ENCODE measurements at places on chromosomes 4 and X.

DNA sequence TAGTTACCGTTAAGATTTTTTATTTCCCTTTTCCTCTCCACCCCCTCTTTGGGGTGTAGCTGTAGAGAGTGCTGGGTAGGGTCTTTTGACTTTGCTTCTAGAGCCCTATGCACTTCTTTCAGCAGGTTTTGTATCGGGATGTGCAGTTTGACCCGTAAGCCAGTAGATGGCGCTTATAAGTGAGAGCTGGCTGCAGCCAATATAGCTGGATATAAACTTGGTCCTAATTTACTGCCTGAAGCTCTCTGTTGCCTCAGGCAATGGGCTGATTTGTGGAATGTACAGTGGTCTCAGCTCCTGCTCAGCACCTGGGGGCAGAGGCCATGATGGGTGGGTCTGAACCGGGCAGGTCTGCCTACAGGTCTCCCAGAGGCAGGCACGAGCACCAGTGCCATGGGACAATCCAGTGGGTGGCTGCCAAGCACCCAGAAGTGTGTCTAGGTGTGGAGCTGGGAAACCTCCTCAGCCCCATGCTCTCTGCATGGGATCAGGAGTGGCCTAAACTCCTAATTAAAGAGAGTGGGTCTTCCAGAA is 146.5 kb downstream of the SPANXN1 start:
- no peak for DNase-seq

DNA sequence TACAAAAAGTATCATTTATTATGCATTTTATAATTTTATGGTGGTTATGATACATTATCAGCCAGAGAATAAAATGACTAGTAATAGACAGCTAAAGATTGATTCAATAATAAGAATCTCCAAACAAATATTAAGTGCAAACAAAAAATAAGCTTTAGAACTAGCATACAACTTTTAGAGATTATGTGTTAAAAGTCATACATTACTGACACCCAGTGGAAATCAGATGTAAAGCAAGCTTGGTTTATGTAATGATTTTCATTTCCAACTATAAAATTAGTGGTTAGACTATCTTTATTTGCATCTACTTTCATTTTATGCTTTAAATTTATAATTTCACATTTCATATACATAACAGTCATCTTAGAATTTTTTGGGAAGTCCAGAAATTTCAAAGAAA is 57.7 kb downstream of the IL13RA2 start:
- DNase-seq = no peak

DNA sequence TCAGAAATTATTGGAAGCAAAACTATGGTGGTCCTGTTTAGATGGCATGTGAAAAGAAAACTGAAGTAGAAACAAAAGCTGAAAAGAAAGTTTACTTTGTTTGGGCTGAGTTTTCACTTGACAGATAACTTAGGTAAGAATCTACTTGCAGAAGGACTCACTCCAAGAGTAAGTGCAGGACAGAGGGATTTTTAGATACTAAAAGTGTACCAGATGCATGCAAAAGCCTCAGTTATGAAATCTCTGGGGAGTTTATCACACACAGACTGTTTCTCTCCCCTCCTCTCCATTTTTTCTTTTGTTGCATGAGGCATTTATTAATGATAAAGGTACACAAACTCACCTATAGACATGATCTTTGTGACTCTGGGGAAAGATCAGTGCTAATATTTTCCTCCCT is 127.5 kb upstream of the GIMD1 start:
- no peak for DNase-seq

DNA sequence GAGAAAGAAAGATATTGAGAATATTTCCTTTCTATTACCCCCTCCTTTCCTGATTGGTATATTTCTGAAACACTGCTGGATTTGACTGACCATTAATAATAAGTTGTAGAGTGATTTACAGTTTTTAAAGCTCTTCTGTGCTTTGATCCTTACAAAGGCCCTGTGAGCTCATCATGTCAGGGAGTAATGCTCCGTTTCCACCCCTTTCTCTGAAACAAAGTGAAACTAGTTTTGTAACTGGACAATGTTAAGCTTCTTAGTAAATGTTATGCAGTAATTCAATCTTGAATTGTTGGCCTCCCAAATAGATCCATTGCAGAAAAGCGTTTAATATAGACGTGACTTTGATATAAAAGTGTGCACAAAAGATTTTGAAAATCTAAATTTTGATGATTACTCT is 190.1 kb upstream of the GNPDA2 start:
- DNase-seq = no peak

DNA sequence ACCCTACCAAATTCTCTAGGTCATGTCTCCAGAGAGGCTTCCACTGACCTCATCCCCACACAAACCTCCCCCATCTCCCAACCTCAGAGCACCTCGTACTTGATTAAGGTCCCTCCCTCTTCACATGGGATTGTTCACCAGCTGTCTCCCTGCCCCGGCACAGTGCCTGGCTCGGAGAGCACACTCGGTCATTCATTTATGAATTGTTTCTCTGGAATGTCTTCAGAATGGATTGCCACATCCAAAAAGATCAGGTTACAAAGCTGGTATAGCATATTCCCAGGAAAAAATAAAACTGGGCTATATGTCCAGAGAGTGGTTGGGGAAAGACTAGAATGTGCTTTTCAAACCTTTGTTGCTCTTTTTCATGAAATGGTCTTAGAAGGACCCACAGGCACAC is 21.6 kb downstream of the JAKMIP1 start:
- no peak for DNase-seq

GRCh38 chr4:38181286-38181685 is 221.1 kb downstream of the PTTG2 start:
- no peak for DNase-seq

DNA sequence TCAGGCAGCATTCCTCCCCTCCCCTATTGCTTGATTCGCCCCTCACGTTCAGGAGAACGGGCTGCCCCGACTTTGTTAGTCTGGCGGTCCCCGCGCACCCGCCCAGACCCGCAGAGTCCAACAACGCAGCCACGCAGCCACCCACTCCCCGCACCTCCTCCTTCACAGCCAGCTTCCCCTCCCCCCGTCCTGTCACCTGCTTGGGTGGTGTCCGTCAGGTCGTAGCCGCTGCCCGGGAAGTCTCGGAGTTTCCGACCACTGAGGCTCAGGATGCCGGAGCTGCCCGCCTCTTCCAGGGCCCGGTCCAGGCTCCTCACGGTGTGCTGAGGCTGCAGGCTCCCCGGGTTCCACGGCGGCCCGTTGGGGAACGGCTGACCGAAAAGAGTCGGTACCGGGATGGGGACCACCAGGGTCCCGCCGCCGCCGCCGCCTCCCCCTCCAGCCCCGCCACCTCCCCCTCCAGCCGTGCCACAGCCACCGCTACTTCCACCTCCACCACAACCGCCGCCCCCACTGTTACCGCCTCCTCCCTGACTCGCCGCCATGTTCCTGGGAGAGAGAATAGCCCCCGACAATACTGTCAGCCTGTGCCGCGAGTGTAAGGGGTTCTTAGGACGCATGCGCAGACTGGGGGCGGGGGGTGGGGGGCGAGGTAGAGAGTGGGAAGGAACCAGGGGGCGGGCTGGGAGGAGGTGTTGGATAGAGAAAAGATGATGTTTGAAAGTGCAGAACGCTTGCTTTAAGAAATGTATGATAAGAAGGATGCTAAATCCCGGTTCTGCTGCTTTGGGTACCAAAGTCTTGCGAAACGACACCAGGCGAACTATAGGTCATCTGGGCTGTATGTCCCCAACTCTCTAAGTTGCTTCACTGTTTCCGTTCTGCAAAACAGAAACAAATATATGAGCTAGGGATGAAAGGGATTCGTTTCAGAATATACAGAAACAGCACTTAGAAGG is at the start of gene LRCH2:
Gene LRCH2 (minus strand): TSS at position 600 of the 959 bp plus-strand sequence. CDS start 55 bp downstream, at position 545.
- no peak for DNase-seq

DNA sequence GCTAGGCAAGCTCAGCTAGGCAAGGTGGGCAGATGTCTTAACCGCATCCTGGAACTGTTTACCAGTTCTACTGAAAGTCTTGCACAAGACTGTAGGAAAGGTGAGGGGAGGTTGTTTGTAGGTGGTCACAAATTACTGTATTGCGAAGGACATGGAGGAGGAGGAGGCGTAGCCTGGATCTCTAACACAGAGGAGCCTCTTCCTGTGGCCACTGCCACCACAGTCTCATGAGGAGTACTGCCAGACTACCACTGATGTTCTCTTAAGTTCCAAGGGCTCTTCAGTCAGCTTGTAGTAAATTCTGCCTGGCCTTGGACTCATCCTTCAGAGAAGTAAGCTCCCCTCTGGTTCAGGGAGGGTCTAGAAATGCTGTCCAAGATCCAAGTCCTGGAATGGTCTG is 258.6 kb downstream of the FAT4 start:
- DNase-seq = no peak

DNA sequence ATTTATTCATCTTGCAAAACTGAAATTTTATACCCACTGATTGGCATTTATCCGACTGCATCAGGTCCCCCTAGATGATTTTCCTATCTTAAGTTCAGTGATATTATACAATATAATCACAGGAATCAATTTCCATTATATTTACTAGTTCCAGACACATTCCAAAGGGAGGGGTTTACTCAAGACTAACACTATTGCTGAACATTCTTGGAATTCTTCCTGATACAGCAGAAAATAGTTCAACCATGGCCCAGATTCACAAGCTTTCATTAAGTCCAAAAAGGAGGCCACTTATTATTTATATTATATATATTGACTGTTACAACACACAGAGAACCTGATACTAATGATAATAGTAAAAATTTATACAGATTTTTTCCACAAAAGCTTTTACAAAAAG is 2353.6 kb downstream of the PCDH7 start:
- DNase-seq = no peak

Measured in CD8-positive, alpha-beta T cell (primary cell).